CD8-positive, alpha-beta T cell (primary cell): ENCODE measurements at places on chromosomes 7 and 10. TPM values are rescaled to one million over a fixed set of nuclear protein-coding genes. Genes with fewer than 3 reads are reported as not detected.

The VIPR2 gene
- total RNA-seq = 0.61 TPM

The SPOCK2 gene
- total RNA-seq = 922 TPM

The CYP2W1 gene
- total RNA-seq = not detected

The FGFR2 gene
- total RNA-seq = 0.39 TPM

The PPP1R9A gene
- total RNA-seq = 0.11 TPM

The HYAL4 gene
- total RNA-seq = not detected
